ENCODE measurements at places on chromosomes 6 and 20. TPM values are rescaled to one million over a fixed set of nuclear protein-coding genes. Genes with fewer than 3 reads are reported as not detected.
A peak's percentile ranks its signal among the peaks of the same experiment; 100 is the strongest.

Gene WFDC2
- total RNA-seq, result 11.9 TPM

GRCh38 chr6:158960026-158960425 lies 40.0 kb downstream of the RSPH3 start:
- DNase-seq, result no peak

Gene LATS1
- 15.5 TPM for total RNA-seq

DNA sequence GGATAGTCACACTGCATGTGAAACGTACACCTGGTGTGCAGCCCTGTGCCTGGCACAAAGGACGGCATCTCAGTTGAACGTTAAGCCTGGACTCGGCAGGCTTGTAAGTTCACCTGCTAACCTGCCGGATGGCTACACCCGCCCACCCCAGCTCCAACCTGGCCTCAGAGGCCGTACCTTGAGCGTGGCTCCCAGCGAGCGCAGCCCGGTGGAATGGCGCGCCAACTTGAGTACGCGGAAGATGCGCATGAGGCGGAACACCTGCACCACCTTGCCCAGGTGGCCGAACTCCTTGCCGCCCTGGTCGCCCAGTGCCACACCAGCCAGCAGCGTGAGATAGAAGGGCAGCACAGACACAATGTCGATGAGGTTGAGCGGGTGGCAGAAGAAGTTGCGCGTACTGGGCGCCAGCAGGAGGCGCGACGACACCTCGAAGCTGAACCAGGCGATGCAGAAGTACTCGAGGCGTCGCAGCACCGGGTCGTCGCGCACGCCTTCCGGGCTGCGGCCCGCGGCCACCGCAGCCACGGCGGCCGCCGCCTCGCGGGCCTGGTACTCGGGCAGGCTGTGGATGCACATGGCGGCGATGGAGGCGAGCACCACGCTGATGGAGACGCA lies 3.3 kb downstream of the KCNS1 start:
- DNase-seq, result peak; percentile 48

Gene MSH5
- 12.9 TPM for total RNA-seq

Gene FAM217A
- total RNA-seq, result not detected

DNA sequence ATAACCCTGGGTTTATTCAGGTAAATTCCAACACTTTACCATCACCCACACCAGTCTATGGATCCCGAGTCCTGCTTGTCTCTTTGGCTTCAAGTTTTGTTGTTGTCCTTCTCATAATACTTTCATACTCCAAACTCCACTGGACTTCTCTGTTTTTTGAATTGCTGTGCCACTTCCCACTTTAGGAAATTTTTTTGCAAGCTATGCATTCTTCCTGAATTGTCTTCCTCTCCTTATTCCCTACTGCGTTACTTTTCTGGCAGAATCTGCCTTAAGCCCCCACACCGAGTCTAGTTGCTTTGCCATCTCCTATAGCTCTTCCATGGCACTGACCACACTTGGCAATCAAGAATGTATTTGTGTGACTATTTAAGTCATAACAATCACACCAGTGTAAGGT lies 96.1 kb downstream of the TSHZ2 start:
- no peak for DNase-seq

DNA sequence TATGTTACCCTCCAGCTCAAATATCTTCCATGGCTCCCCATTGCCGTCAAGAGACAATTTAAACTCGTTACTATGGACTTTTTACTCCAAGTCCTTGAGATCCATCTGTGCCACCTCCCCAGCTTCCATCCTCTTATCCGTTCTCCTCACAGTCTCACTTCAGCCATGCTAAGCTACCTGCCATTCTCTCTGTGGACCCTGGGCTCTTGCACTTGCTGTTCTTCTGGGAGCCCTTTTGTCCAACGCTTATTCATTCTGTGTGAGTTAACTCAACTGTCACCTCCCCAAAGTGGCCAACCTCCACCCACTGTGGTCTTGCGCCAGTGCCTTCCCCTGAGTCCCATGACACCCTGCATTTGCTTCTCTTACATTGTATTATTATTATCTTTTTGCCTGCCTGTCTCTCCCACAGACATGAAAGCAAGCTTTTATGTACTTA lies 132.4 kb downstream of the BCAS1 start:
- no peak for DNase-seq

Gene ASXL1
- total RNA-seq, result 57.9 TPM

GRCh38 chr20:1489764-1490436 lies 1.3 kb downstream of the SIRPB2 start:
- DNase-seq, result no peak

Gene VSTM2L
- 5.3 TPM for total RNA-seq

- no peak for DNase-seq
Observed at GRCh38 chr20:33441142-33441955, 2.2 kb downstream of the SNTA1 start.

Gene KHDC1
- 1.0 TPM for total RNA-seq

Gene GPLD1
- 0.66 TPM for total RNA-seq

DNA sequence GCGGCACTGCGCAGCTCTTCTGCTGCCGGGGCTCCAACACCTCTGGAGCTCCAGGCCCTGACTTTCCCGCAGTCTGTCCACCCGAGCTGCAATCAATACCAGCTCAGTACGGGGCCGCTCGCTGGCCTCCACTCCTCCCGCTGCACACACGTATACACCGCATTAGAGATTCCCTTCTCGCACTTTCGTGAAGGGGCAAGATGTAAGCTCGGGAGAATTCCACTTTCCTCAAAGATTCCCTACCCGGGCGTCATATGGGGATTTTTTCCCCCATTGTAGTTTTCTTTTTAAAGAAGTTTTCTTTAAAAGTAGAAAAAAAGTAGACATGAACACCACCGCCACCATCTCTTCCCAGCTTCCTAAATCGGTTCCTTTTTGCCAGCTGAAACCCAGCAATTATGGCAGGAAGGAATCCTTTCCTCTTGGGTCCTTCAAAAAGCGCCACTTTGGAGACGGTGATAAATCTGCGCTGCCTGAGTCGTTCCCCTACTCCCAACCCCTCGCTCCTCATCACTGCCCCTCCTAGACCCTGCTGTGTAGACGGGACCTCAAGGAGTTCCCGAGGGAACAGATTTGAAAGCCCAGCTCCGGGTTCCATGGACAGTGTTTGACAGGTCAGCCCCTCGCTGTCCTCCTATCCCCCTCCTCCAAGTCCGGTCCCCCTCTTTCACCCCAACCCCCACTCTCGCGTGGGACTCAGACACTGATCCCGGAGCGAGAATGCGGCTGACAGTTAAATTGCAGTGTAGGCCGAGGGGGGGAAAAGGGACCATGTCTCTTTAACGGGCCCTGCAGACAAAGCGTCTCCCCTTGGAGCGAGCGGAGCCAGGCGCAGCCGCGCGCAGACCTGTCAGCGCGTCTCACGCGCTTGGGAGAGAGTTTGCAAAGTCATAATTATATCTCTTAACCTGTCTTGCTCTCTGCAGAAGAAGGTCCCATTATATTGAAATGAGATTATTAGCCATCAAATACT lies 39.5 kb downstream of the NCR2 start:
- DNase-seq, result no peak

GRCh38 chr6:43862925-43863324 lies 92.9 kb downstream of the VEGFA start:
- no peak for DNase-seq

DNA sequence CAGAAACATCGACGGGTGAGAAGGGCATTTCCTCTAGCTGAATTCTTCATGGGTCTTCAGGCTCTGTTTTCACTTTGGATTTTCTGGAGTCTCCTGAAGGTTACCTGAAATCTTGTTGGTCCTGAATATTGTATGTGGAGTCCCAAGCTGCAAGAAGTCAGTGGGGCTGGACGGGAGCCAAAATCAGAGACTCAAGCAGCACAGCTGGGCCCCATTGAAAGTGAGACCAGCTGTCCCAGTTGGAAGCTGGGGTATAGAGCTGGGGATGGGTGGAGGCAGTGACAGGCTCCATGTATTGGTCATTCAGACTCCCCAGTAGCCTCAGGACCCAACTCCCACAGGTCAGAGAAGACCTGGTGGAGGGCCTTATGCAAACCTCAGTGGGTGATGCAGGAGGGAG lies 111.3 kb upstream of the MLN start:
- no peak for DNase-seq

Gene MTHFD1L
- 19.1 TPM for total RNA-seq

Gene LHFPL5
- total RNA-seq, result 6.2 TPM

DNA sequence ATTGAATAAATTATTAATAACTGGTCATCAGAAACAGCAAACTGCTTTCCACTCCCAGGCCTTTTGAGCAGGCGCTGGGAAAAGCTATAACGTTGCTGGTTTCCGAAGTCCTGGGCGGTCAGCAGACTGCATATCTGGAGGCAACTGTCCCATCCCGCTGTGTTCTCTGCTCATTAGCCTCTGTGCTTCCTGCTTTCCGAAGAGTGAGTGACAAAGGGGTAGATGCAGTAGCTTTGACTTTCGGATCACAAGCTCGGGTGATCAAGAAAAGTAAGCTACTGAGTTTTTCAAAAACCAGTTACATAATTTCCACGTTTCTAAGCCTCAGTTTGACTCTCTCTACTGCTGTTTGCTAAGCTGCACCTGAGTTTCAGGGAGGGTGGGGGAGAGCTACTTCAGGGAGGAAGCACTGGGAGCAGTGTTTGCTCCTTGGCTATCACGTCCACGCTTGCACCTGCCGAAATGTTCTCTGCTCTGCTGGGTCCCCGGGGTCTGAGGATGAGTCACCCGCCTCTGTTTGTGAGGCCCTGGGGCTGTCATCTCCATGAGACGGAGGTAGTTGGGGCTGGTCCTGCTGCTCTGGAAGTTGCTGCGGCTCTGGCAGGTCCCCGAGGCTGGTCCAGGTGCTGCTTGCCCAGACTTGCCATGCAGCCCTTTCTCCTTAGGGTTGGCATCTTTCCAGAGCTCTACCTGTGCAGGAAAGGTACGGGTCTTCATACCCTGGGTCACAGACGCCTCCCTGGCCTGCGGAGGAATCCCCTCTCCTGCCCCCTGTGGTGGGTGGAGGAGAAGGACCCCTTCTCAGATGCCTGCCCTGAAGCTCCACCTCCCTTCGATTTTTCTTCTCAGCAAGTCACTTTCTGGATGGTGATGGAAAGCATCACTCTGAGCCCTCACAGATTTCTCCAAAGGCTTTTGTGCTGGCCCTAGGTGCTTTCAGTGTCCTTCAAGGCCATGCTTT lies 220.0 kb downstream of the QKI start:
- no peak for DNase-seq

Gene DNAAF9
- total RNA-seq, result 13.2 TPM

- no peak for DNase-seq
Observed at GRCh38 chr6:14734052-14734415, 511.8 kb upstream of the JARID2 start.

GRCh38 chr6:25050356-25050755 lies 114.6 kb upstream of the RIPOR2 start:
- DNase-seq, result no peak

GRCh38 chr20:47878601-47879027 lies 93.3 kb upstream of the SULF2 start:
- DNase-seq, result no peak

DNA sequence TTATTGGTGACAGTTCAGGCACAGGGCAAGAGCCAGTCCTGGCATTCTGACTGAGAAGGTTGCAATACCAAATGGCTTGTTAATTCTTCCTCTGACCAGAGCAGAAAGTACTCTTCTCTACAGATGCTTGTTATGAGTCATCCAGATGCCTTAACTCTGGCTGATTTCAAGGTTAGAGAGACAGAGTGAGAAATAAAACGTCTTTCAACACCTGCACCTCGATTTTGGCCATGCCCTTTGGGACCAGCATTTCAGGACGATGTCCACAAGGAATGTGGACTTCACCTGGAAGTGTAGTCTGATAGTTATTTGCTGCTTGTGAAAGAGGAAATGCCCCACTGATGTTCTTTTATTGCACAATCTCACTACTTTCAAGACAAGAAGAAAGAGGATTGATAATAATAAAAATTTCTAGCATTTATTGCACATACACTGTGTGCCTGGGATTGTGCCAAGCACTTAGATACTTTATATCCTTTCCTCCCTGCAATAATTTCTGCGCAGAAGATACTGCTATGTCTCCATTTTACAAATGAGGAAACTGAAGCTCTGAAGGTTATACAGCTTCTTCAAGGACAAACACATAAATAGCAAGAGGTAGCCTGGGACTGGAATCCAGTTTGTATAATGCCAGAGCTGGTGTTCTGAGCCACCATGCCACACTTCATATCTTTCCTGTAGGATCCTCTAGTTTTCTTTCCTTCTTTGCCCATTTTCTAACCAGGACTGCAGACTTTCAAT lies 33.5 kb upstream of the MCM3 start:
- DNase-seq, result no peak

DNA sequence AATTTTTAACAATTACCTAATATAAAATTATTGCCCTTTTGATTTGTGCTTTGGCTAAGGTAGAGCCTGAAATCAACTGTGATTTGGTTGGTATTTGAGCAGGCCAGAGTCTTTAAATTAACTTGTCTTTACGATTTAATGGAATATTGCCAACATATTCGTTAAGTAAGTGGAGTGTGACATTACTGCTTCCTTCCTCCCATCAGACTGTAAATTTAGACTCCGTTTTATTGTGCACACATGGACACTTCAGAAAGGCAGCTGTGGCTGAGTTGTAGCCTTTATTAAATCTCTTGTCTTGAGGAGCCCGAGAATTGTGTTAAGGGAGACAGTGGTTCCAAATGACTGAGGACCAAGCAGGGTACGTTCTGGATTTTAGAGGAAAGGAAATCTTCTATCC lies 57.4 kb downstream of the CAP2 start:
- no peak for DNase-seq

DNA sequence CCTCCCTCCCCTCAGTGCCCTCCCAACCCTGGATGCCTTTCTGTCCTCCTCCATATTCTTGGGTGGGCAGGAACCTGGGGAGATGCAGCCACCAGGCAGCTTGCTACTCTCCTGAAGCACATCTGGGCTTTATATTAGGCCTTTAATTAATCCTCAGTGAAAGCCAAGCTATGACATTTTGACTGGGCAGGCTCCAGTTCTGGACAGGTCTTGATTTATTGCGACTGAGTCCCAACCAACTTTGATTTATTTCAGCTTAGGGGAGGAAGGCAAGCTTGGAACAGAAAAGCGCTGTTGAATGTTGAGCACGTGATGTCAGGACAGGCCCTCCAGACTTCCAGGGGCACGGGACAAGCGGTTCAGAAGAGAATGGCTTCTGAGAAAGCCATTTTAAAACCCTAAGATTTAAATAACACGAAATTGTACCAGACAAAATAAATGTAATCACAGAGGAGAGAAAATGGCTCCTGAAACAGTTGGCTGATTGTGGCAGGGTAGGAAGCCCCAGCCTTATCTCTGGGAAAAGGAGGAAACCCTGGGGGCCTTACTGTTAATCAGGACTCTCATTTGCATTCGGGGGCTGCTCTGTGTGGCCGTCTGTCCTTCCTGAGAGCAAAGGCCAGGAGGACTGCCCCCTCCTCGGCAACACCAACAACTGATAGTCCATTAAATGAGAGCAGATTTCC lies 294.2 kb downstream of the FOXC1 start:
- DNase-seq, result no peak

GRCh38 chr6:52610011-52610410 lies 33.2 kb upstream of the TRAM2 start:
- DNase-seq, result no peak

GRCh38 chr6:163589387-163589786 lies 174.9 kb downstream of the QKI start:
- no peak for DNase-seq

Data from body of pancreas (tissue), 4 donors.